ENCODE measurements at places on chromosomes 2 and 18.

DNA sequence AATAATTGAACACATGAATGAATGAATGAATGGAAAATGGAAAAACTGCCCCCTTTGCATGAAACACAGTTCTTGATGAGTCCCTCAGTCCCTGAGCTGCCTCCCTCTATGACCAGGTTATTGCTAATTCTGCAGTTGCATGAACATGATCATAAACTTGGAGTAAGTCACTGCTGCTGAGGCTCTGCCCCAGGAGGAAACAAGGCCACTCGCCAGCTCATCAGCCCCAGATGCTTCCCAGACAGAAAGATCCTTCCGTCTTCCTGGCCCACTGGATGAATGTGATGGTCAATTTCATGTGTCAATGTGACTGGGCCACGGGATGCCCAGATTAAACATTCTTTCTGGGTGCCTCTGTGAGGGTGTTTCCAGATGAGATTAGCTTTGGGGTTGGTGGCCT lies 16.4 kb downstream of the GPR45 start:
- no peak for DNase-seq

- no peak for DNase-seq
Observed at GRCh38 chr2:57516698-57517340, 529.8 kb upstream of the VRK2 start.

DNA sequence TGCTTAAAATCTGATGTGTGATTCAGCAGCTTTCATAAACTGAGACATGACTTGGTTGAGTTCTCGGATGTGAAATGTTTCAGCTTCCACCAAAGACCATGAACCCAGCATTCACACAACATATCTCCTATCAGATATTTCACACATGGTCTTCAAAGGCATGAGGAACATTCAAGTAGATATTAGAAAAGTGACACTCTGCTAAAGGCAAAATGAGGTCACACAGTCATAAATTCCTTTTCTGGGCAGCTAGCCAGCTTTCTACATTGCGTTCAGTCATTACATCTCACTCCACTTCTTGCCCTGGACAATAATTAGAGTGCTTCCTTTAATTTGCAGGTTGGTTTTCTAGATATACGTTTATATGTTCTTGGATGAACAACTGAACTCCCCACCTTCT lies 96.7 kb downstream of the GAREM1 start:
- no peak for DNase-seq

- no peak for DNase-seq
Observed at GRCh38 chr2:113178069-113178746, 4.4 kb downstream of the PSD4 start.

- no peak for DNase-seq
Observed at GRCh38 chr2:44767691-44768090, 173.8 kb upstream of the SIX3 start.

DNA sequence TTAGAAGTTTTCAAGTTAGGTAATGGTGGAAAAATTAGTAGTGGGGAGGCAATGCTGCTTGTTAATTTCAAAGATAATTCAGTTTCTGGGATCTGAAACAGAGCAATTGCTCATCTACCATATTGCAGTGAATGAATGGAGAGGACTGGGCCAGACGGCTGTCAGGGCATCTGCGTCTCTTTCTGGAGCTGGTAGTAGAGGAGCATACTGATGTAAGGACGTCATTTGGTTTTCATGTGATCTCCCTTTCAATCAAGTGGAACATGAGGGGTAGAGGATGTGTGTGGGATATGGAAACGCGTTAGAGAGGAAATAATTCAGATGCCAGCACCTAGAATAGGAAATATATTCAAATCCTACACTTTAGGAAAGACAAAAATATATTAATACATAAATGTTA lies 490.3 kb downstream of the ADCYAP1 start:
- DNase-seq: no peak

GRCh38 chr2:166768393-166769123 lies 119.7 kb upstream of the XIRP2 start:
- DNase-seq: no peak

- no peak for DNase-seq
Observed at GRCh38 chr2:1884933-1885580, 140.7 kb upstream of the PXDN start.

GRCh38 chr2:210551001-210551400 lies 5.4 kb upstream of the CPS1 start:
- DNase-seq: no peak

DNA sequence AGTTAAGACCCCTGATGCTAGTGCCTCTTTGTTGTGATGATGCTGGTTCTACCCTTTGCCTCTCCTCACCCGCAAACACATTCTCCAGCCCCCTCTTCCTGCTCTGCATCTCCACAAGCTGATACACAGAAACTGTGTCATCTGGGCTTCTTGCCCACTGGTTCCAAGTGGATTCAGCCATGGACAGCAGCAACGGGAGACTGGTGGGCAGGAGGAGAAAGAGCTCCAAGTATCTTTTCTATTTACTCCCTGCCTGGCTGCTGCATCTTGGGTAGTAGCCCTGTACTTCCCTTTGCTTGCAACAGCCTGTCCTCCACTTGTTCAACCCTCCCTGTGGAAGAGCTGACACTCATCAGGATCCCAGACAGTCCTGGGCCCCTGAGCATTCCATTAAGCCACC lies 655.1 kb upstream of the RAB6C start:
- DNase-seq: no peak

GRCh38 chr18:9521770-9522169 lies 46.5 kb downstream of the RALBP1 start:
- no peak for DNase-seq

- no peak for DNase-seq
Observed at GRCh38 chr2:84636080-84636971, 120.0 kb downstream of the DNAH6 start.

- DNase-seq: no peak
Observed at GRCh38 chr18:78178812-78179211, 800.8 kb upstream of the SALL3 start.

DNA sequence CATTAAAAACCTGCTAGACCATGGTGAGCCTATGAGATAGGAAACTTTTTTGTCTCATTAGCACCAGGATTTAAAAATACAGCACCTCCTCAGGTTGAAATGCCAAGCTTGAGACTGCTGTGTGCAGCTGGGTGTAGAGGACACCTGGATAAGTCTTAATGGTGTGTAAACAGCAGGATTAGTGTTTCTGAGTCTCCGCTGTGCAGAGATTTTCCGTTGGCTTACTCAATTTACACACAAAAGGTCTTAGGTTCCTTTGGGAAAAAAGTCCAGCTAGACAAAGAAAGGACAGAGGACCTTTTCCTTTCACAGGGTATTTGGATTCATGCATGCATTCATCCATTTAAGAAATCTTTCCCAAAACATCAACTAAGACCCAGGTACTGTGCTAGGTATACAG lies 168.1 kb downstream of the NRXN1 start:
- DNase-seq: no peak

GRCh38 chr2:207970826-207971180 lies 54.5 kb downstream of the PLEKHM3 start:
- DNase-seq: no peak

- no peak for DNase-seq
Observed at GRCh38 chr2:47388888-47389287, 14.1 kb upstream of the MSH2 start.

GRCh38 chr2:240326246-240326645 lies 109.2 kb upstream of the GPC1 start:
- no peak for DNase-seq

DNA sequence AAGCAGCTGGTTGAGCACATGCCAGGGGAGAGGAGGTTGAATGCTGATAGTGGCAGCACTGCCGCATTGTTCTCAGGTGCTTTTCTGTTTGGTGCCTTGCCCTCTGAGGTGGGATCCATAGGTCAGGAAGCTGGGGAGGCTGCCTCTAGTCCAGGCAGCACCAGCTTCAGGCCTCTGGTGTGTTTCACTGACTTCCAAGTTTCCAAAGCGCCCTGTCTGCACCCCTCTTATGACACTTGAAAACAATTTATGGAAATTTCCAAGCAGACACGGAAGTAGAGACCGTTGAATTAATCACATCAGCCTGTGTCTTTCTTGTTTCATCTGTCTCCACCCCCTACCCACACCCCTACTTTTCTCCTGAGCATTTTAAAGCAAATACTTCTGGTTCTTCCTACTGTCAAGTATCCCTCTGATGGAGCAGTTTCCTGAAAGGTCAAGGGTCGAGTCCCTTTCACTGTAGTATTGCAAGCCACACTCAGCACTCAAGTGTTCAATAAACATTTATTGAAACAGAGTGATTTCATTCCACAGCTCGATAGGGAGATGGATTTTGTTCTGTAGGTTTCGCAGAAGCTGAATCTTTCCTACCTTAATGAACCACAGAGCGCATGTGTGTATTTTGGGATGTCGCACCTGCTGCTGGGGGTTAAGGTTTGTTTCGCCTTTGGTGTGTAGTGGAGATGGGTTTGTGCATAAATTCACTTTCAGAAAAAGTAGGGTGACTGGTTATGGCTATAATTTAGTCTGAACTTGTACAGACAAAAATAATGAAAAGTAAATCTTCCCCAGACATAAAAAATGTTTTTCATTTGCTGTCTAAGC lies 21.4 kb downstream of the DGKD start:
- DNase-seq: no peak

DNA sequence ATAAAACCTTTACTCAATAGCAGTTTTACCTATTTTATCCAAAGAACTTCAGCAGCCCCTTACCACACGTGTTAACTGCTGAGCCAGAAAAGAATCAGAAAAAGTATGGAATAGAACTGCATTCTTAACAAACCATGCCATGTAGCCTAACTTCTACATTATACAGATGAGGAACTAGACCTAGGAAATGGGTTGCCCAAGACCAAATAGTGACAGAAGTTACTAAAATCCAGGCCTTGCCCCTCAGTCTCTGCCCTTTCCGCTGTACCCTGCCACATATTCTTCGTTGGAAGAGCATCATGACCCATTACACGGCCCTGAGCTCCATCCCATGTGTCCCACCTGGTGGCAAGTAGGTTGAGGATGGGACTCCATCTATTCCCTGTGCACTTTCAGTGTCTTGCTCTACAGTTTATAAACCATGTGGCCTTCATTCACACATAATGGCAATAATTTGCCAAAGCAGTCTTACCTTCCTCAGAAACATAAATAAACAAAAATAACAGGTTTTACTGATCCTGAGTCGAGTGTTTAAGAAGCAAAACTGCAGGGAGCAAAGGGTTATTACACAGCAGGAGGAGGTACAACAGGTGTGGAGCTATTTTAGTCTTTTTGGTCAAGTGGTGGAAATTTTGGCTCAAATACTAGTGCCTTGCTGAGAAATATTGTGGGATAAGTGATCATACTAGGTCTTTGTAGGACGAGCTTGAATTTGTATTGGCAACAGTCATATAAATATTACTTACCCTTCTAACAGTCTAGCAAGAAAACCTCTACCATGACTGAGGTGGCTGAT lies 46.5 kb downstream of the HNRNPLL start:
- DNase-seq: no peak

DNA sequence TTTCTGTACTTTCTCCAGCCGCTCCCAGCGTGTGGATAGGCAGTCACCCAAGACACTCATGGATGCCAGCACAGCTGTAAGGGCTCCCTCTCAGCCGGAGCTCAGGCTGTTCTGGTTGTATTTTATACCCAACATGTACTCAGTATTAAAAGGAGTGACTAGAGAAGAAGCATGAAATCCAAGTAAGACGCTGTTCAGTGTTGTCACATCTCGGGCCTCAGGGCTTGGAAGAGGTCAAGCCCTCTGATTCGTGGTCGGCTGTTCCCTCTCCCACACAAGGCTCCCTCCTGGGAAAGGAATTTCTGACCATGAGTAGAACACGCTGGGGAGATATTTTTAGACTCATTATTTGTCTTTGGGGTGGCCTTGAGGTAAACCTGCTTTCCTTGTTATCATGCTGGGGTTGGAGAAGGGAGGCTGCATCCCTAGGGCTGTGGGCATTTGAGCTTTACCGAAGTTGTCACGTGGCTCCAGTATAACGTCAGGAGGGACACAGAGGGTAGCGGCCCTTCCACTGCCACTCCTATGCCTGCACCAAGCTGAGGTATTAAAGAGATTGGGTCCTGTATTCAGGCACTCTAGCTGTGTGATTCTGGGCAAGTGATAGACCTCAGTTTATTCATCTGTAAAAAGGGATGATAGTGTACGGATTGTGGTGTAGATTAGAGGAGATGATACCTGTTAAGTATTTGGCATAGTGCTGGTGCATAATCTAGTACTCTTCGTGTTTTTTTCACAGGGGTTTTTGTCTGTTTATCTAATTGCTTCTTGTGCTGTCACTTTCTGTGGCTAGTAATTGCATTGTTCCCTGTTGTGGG lies 34.1 kb downstream of the HK2 start:
- no peak for DNase-seq

- no peak for DNase-seq
Observed at GRCh38 chr2:138502255-138503086, 901 bp downstream of the SPOPL start.

GRCh38 chr2:199464606-199465352 lies 7.0 kb upstream of the SATB2 start:
- DNase-seq: no peak

GRCh38 chr18:49359732-49360444 lies 100.6 kb downstream of the DYM start:
- DNase-seq: no peak

DNA sequence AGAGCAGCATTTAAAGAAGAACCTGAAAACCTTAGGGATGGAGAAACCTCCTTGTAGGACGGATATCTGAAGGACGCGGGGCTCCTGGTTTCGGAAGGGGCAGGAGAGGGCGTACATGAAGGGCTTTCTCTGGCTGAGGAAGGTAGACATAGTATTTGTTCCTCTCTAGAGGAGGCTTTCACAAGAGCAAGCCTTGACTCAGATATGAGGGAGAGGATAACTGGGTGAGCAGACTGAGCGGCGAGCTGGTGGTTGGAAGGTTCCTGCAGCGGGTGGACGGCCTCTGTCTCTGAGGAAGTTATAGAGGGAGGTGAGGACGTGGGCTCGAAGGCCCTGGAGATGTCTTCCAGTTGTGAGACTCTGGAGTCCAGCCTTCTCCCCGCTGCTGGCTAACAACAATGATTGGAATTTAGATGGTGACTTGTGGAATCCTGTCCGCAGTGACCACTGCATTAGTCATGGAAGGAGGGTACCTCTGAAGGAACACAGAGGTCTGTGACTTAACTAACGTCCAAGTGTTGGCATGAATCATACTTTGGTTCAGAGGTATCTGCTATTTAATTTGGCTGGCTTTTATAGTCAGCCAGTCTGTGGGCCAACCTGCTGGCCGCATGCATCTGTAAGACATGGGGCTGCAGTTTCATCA lies 80.9 kb downstream of the ASAP2 start:
- no peak for DNase-seq

GRCh38 chr2:85799215-85799956 lies 45.6 kb downstream of the ATOH8 start:
- no peak for DNase-seq
